ENCODE measurements at places on chromosomes 16 and 17.

DNA sequence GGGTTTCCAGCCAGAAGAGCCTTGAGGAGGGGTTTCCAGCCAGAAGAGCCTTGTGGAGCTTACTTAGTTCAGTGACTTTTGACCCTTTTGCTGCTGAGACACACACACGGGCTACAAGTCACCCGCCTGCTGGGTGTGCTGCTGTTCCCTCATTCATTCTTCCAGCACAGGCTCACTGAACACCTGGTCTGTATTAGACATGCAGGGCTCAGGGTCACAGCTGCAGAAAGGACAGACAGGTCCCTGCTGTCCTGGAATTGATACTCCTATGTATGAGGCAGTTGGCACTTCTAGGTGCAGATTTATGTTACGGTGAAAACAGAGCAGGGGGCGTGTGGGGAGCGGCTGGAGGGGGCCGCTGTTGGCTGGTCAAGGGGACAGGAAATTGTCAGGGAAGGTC, 6.8 kb downstream of the CACNG4 start:
- no peak for DNase-seq

DNA sequence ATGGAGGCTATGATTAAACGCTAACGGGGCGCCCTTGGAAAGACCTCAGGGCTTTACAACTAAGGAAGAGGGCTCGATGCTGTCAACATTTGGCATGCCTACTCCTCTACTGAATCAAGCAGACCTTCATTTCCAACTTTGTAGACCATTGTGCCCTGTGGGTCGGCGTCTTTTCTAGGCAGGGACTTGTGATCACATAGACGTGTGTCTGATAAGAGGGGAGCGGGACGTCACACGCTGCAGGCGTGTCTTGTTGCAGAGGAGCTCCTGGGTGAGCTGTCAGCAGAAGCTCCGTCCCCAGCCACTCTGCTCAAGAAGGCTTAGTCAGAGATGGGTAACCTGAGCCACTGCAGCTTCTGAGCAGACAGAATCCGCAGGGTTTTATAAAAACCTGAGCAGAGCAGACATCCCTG, 2.8 kb downstream of the MAPK8IP3 start:
- no peak for DNase-seq

- peak; percentile 92 for DNase-seq
Observed at GRCh38 chr17:61416540-61417363, 17.1 kb downstream of the TBX2 start.

DNA sequence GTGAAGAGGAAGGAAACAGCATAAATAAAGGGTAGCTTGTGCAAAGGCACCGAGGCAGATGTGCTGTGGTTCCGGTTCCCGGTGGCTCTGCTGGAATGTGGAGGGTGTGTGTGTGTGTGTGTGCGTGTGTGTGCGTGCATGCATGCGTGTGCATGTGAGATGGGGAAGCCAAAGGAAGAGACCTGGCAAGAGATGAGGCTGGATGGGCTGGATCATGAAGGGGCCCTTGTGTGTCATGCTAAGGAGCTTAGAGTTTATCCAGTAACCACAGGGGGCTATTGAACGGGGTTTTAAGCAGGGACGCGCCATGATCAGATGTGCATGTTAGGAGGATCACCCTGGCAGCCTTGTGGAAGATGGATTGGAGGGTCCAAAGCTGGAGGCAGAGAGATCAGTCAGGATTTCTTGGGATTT, 8.3 kb downstream of the WSCD1 start:
- DNase-seq, result no peak

GRCh38 chr16:4680673-4681470, 12.5 kb upstream of the NUDT16L1 start:
- DNase-seq, result no peak

DNA sequence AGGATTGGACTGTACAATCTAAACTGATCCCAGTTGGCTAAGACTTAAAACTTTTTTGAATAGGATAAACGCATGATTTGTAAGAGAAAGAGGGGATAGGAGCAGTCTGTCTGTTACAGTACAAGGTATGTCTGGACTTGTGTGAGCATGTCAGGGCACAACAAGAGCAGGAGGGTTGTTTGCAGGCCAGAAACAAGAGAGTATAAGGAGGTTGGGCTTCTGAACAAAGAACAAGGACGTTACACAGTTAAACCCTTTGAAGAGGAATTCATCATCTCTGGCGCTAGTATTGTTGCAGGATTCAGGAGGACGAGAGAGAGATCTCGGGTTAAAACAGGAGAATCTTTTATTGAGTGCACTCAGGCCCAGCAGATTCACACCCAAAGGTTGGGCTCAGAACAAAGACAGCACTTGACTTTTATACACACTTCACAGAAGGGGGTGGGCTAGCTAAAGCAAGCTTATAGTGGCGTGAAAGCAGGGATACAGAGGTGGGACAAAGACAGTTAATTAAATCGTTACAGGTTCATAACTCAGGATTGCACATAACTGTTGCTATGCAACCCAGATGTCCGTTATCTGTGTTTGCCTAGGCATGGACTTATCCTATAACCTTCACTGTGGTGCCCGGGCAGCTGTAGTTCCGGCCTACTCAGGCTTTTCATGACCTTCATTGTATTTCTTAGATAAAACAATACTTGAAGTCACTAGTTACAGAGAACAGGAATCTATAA, 34.3 kb downstream of the SEC14L1 start:
- DNase-seq, result no peak

Data from AML-193 (cell line).